ENCODE measurements at places on chromosomes 2 and 18.

GRCh38 chr18:42425025-42425424 lies 470.0 kb downstream of the PIK3C3 start:
- DNase-seq, result no peak

DNA sequence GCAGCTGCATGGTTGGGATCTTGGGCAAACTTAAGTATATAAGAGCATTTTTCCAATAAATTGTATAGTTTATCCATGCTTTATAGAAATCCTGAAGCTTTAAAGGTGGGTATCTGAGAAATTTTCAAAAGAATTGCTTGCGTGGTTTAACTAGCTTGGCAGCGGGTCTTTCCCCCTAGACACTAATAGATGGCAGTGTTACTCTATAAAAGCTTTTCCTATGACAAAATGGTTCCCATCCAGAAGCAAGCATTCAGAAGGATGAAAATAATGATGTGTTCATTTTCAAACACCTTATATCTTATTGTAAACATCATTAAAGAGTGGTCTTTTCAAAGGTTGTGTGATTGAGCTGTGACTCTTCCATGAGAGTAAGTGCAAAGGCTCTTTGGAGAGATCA lies 45.9 kb downstream of the KDM3A start:
- no peak for DNase-seq

DNA sequence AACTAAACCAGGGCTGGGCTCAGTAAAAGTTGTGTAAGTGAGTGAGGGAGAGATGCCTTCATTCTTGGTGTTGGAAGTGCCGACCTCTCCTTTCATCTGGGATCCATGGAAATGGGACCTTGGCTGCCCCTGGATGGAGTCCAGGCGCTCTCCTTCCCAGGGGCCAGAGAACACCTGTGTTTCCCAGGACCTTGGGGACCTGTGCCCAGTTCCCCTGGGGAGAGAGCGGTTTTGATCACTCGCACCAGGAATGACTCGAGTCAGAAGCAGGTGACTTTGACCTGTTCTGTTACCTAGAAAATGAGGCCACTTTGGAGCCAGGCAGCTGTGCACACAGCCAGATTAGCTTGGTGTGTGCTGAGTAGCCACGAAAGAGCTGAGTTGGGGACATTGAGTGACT lies 97.3 kb downstream of the SH3BP4 start:
- DNase-seq, result no peak

DNA sequence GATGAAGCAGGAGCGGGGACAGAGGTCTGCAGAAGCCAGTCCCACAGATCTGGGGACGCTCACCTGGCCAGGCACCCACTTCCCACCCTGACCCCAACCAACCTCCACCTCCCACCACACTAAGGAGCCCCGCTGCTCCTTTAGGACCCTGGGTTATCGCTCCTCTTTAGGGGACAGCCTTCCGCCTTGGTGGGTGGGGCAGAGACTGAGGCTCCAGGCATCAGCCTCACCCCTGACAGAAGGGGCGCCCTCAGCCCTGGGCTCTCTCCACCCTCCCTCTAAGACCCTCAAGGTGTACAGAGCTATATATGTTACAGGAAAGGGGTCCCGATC lies 33.5 kb upstream of the SLC66A3 start:
- DNase-seq, result no peak

DNA sequence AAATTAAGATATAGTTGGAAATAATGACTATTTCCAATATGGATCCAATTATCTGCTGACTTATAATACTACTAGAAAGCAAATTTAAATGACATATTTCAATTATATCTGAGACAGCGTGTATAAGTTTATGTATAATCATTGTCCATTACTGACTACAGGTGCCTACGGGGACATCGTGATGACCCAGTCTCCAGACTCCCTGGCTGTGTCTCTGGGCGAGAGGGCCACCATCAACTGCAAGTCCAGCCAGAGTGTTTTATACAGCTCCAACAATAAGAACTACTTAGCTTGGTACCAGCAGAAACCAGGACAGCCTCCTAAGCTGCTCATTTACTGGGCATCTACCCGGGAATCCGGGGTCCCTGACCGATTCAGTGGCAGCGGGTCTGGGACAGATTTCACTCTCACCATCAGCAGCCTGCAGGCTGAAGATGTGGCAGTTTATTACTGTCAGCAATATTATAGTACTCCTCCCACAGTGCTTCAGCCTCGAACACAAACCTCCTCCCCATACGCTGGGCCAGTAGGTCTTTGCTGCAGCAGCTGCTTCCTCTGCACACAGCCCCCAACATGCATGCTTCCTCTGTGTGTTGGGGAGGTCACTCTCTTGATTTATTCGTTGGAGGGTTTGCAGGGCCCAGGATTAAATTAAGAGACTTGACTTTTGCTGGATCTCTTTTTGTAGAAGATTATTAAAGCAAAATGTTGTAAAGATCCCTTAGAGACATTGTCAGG lies 194.4 kb downstream of the RPIA start:
- no peak for DNase-seq

DNA sequence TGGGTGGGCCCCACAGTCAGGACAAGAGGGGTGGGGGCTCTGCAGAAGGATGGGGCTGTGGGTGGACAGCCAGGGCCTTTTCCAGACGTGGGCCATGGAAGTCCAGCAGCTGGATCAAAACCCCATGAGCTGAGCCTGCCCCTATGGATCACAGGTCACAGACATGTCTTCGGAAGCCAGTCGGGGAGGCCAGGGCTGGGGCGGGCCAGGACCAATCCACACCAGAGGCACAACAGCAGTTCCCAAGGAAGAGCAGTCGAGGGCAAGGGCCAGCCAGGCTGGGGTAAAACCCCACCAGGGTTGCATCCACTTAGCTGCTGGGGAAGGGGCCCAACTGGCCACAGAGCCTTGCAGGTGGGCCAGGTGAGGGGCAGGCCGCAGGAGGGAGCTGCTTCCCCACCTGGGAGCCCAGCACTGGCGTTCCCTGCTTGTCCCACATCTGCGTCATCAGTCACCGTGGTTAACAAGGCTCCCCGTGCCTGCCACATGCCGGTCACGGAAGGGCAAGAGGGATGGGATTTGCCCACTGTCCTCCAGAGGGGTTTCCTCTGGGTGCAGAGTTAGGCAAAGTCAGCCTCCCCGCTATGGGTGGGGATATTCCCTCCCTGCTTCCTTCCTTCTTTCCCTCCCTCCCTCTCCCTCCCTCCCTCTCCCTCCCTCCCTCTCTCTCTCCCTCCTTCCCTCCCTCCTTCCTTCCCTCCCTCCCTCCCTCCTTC lies 46.4 kb upstream of the ODC1 start:
- no peak for DNase-seq

DNA sequence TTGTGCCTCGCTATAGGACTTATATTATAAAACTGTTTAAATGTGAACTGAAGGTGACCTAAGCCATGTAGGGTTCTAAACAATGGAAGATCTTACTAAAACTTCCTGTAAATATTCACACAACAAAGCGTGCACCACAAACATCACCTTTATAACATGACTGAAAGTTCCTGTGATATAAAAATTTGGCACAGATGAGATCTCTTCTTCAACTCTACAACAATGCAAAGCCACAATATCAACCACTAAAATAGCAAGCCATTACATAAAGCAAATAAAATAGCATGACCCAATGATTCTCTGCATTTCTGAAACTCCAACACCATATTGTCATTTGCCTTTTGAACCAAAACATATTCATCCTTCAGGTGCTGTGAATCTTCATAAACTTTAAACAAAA lies 3.5 kb downstream of the YES1 start:
- DNase-seq, result no peak

DNA sequence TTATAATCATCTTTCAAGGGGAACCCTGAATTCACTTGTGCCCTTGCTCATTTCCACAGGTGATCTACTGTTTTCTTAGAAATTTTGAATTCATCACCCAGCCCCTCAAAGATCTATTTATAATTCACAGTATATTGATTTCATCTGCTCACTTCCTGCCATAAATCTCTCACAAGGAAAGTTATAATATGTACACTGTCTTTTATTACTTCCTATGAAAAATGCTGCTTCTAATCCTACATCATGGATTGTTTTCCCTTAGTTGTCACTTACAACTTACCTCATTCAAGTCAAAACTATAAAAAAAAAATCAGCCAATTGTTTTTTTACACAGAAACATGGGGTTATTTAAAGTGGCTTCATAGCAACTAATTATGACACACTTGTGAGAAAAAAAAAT lies 1443.0 kb downstream of the LRP1B start:
- DNase-seq, result no peak

DNA sequence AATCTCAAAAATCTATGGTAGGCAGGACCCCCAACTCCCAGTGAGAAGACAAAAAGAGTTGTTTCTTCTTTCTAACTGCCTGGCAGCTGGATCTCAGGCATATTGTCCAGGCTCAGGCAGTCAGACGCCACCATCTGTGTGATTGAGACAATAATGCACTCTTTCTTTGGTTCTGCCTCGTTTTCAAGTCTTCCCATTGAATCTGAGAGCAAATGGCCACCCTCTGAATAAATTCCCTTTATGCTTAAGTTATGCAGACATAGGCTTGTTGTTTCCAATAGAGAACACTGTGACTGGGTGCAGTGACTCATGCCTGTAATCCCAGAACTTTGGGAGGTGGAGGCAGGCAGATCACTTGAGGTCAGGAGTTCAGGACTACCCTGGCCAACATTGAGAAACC lies 15.3 kb upstream of the CD207 start:
- DNase-seq, result no peak

GRCh38 chr2:108212671-108213070 lies 27.1 kb upstream of the SULT1C3 start:
- DNase-seq, result no peak

Data from AG09309 (cell line).